ENCODE measurements at places on chromosomes 3 and 15.

- peak; percentile 46 for DNase-seq
Measured at GRCh38 chr15:82572311-82572710, 32.1 kb upstream of the RPS17 start.

DNA sequence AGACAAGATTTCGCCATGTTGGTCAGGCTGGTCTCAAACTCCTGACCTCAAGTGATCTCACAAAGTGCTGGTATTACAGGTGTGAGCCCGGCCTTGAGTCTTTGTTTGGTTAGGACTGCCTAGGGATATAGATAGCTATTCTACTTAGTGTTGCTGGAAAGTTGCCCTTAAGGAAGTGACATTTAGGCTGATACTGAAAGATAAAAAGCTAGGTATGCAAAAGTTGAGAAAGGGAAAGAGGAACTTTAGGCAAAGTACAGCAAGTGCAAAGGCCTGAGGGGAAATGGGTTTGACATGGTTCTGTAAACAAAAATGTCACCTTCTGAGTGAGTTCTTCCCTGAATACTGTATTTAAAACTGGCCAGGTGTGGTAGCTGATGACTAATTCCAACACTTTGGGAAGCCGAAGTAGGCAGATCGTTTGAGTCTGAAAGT is 111.5 kb downstream of the ZNF609 start:
- DNase-seq: no peak

- no peak for DNase-seq
Measured at GRCh38 chr15:59074607-59075006, 30.3 kb upstream of the CCNB2 start.

DNA sequence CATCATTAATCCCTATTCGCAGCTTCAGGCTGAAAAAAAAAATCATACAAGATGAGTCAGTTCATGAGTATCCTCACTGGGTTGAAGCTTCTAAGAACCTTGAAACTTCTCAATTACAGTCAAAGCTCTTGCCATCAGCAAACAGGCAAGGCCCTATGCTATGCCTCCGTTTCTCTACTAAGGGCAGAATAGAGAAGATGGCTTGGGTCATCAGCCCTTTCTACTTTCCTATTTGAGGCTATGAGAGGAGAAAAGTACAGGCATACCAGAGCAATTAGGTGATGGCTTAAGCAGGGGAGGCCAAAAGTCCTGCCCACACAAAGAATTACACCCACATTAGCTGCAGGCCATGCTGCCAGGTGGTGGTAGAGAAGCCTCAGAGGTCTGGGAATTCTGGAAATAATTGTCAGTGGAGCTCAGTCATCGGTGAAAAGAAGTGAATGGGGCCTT is 89.0 kb downstream of the MRPL46 start:
- no peak for DNase-seq

GRCh38 chr15:67409175-67409574 is 111.8 kb upstream of the C15orf61 start:
- DNase-seq: no peak

GRCh38 chr3:124928333-124929202 is 6.0 kb downstream of the MUC13 start:
- peak; percentile 19 for DNase-seq

- DNase-seq: no peak
Measured at GRCh38 chr3:111729087-111729846, 129.8 kb upstream of the PHLDB2 start.

DNA sequence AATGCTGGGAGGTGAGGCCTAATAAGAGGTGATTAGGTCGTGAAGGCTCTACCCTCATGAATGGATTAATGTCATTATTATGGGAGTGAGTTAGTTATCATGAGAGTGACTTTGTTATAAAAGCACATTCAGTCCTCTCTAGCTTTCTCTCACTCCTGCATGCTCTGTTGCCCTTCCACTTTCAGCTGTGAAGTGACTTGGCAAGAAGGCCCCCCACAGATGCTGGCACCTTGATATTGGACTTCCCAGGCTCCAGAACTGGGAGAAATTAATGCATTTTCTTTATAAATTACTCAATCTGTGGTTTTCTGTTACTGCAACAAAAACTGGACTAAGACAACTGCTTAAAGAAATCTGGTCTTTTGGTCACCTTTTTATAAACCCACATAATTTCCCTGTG is 144.3 kb downstream of the FBN1 start:
- no peak for DNase-seq

- no peak for DNase-seq
Measured at GRCh38 chr3:155189478-155189877, 104.0 kb downstream of the STRIT1 start.

DNA sequence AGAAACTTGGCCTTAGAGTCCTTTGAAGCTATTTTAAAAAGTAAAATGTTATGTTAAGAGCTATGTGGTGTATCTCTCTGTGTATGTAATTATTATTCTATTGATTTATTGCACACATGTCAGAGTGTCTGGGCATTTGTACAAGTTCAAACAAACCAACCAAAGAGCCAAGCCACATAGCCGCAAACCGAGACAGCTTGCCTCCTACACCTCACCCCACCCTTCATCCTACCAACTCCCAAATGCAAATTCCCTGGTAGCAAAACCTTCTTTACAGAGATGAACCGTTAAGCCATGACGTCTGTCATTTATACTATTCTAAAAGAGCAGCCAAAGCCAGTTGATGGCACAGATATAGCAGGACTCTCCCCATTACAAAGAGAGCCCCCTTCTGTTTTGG is 332.3 kb downstream of the ERC2 start:
- DNase-seq: no peak

DNA sequence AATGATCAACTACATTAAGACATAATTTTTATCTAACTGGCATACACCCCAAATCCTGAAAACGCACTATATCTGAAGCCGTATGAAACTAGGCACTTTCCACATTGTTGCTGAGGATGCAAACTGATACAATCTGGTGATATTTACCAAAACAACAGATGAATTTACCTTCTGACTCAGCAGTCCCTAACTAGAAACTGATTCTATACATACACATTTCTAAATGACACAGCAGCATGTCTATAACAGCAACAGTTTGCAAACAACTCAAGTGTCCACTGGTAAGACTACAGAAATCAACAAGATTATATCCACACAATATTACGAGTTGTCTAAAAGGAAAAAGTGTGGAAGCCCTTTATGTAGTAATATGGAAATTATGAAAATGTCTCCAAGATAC is 22.9 kb downstream of the SECISBP2L start:
- no peak for DNase-seq

- DNase-seq: no peak
Measured at GRCh38 chr3:150743508-150743907, 19.5 kb downstream of the SIAH2 start.

DNA sequence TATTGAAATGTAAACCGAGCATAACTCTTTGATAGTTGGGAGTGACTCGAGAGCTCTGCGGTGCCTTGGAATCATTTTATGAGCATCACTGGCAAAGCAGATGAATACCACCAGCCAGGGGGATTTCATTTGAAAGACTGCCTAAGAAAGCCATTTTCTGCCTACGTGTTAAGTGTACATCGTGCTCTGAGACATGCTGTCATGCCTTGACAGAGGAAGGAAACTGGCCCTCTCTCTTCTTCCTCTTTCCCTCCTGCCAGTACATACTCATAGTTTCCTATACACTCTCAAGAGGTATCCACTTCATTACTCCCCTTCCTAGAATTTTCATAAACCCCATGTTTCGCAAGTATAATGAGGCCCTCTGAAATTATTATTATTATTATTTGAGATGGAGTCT is 8.8 kb downstream of the BCL2A1 start:
- DNase-seq: no peak
